ENCODE measurements at places on chromosomes 11 and 22. TPM values are rescaled to one million over a fixed set of nuclear protein-coding genes. Genes with fewer than 3 reads are reported as not detected.

Gene SLC22A24
- 0.14 TPM for polyA plus RNA-seq

Gene PHF21B
- polyA plus RNA-seq, result 5.1 TPM

Gene NLRP6
- 0.20 TPM for polyA plus RNA-seq

Gene DCDC1
- 3.4 TPM for polyA plus RNA-seq

GRCh38 chr11:17807034-17807433 is 72.5 kb downstream of the KCNC1 start:
- no peak for DNase-seq

GRCh38 chr11:115544422-115544948 is 40.3 kb upstream of the CADM1 start:
- no peak for DNase-seq

DNA sequence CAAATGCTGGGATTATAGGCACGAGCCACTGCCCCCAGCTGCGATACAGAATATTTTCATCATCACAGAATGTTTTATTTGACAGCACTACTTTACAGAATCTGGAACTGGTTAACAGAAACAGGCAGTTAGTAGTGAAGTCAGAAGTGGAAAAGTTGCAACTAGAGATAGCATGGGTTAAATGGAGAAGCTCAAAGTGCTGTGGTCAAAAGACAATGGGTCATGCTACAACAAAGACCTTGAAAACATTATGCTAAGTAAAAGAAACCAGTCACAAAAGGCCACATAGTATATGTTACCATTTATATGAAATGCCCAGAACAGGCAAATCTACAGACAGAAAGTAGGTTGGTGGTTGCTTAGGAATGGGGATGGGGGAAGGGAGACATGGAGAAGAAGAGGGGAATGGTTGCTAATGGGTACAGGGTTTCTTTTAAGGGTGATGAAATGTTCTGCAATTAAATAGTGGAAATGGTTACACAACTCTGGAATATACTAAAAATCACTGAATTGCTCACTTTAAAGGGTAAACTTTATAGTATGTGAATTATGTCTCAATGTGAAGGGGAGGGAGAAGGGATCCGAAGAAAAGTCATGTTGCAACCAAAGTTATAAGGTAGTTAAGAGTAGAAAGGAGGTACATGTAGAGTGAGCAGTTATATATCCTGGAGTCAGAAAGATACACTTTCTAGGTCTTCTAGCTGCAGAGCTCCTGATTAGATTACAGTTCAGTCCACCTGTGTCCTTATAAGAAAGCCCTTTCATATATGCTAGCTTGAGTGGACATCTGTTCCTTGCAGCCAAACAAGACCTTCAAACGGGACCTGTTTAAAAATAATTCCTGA is 46.3 kb upstream of the RAPSN start:
- DNase-seq, result no peak

GRCh38 chr22:49292909-49293308 is 534.8 kb downstream of the BRD1 start:
- no peak for DNase-seq

GRCh38 chr11:70048279-70049024 is 29.7 kb upstream of the ANO1 start:
- no peak for DNase-seq
